ENCODE measurements at places on chromosomes 12 and 14. TPM values are rescaled to one million over a fixed set of nuclear protein-coding genes. Genes with fewer than 3 reads are reported as not detected.

DNA sequence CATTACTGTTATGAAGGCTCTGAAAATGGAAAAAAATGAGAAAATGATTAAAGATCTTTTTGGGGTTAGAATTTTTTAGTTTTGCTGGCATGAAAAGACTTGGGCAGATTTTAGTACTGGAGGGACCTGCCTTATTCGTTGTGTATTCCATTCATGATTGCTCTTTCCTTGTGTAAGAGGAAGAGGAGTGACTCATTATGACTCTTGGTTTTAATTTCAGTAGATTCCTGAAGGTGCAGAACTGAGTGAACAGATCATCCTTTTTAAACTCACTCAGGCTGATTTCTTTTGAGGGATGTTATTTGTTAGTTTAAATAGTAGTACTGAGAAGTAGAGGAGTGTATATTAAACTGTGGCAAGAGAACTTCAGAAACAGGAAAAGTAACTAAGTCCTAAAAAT is 41.6 kb downstream of the AKAP6 start:
- DNase-seq, result no peak
- H3K36me3 ChIP-seq, result no peaks in the 10 kb centered on the region
- H3K27me3 ChIP-seq, result no peaks in the 10 kb centered on the region
- H3K27ac ChIP-seq, result no peak overlapping the region
- no peak overlapping the region for H3K4me3 ChIP-seq
- H3K4me1 ChIP-seq, result no peaks in the 10 kb centered on the region

DNA sequence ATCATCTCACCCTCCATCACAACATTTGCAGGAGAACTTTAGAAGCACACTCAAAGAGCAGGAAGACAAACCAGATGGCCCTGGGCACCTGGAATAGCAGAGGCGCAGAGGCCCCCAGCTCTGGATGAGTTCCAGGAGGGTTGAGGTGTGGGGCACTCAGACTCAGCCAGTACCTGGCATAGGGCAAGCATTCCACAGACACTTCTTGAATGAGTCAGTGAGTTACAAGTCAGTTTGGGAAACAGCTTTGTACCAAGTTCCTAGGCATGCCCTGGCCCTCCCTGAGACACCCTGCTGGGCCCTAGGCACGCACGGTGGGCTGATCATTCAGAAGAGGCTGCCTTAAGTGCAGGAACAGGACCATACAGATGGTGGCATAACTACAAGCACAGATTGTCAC is 54.3 kb downstream of the MAP3K9 start:
- no peak overlapping the region for H3K27ac ChIP-seq
- no peak overlapping the region for H3K4me3 ChIP-seq
- no peaks in the 10 kb centered on the region for H3K4me1 ChIP-seq

DNA sequence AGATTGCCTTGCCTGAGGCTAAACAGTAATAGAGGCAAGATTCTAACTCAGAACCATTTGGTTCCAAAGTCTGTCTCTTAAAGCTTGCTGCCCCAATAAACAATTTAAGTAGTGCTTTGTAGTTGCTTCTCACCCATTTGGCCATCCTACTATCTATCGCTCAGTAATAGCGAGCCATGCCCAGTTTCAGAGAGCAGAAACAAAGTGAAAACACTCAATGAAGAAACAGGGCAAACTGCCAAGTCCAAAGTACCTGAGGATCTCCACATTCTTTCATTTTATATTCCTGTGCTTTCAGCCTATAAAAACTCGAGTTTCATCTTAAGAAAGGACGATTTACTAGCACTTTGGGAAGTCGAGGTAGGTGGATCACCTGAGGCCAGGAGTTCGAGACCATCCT is 103.3 kb upstream of the BBS10 start:
- H3K4me3 ChIP-seq, result no peak overlapping the region
- no peak overlapping the region for H3K27ac ChIP-seq
- peaks cover 6% of the 10 kb centered on the region for H3K36me3 ChIP-seq
- H3K27me3 ChIP-seq, result no peaks in the 10 kb centered on the region
- peaks cover 26% of the 10 kb centered on the region for H3K4me1 ChIP-seq

DNA sequence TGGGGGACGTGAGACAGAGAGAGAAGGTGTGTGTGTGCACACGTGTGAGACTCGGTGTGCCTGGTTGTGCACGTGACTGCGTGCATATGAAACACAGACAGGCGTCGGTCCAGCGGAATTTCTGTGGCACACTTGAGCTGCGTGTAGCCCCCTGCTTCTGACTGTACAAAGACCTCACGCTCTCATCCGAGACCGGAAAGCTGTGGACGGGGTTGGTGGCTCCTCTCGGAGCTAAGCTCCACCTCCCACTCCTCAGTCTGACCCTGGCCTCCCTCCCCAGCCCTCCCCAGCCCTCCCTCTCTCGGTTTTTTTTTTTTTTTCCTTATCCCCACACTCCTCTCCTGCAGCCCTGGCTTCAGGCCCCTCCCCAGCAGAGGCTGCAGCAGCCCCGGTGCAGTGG is 8.3 kb upstream of the C14orf180 start:
- H3K36me3 ChIP-seq, result no peaks in the 10 kb centered on the region
- no peaks in the 10 kb centered on the region for H3K27me3 ChIP-seq
- H3K4me1 ChIP-seq, result no peaks in the 10 kb centered on the region
- H3K4me3 ChIP-seq, result no peak overlapping the region
- no peak overlapping the region for H3K27ac ChIP-seq
- DNase-seq, result no peak

- H3K4me1 ChIP-seq, result peaks cover 8% of the 10 kb centered on the region
- H3K36me3 ChIP-seq, result no peaks in the 10 kb centered on the region
- no peaks in the 10 kb centered on the region for H3K27me3 ChIP-seq
- H3K4me3 ChIP-seq, result no peak overlapping the region
- H3K27ac ChIP-seq, result no peak overlapping the region
Measured at GRCh38 chr12:20024194-20024593, 344.1 kb upstream of the PDE3A start.

GRCh38 chr12:90398285-90398836 is 556.6 kb downstream of the CCER1 start:
- DNase-seq, result no peak
- peaks cover 18% of the 10 kb centered on the region for H3K27me3 ChIP-seq
- H3K4me3 ChIP-seq, result no peak overlapping the region
- no peaks in the 10 kb centered on the region for H3K36me3 ChIP-seq

Gene ANKRD33
- polyA plus RNA-seq, result not detected

GRCh38 chr14:100072783-100073346 is 7.6 kb downstream of the EVL start:
- peak; percentile 89 for DNase-seq
- H3K36me3 ChIP-seq, result no peaks in the 10 kb centered on the region
- no peaks in the 10 kb centered on the region for H3K27me3 ChIP-seq
- H3K4me3 ChIP-seq, result peak overlapping the region; percentile 22
- H3K27ac ChIP-seq, result peak overlapping the region; percentile 93

- no peak overlapping the region for H3K4me3 ChIP-seq
- H3K4me1 ChIP-seq, result peaks cover 12% of the 10 kb centered on the region
- DNase-seq, result no peak
Measured at GRCh38 chr12:67154901-67155300, 114.3 kb upstream of the CAND1 start.

DNA sequence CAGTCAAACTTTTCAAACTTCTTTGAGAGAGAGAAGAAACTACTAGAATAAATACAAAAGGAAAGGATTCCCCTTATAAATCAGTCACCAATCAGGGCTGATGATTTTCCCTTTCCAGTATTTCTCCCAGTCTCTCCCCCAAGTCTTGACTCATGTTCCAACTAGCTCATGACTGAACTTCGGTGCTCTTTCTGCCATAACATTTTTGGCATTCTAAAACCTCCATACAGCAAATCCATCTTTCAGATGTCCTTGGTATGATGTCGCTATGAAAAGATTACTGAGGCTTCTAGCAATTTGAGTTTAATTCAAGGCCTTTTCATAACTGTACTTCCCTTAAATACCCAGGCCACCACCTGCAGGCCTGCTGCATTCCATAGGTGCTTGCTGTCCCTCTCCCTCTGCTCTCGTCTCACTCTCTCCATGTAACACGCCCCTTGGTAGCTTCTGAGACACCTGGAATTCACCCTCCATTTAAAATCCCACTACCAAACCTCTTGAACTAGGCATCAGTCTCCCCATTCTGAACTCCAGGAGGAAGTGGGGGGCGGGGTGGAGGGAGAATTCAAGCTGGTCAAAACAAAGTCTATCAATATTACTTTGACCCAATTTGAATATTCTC is 2.4 kb downstream of the PRKD1 start:
- H3K27ac ChIP-seq, result no peak overlapping the region
- H3K27me3 ChIP-seq, result peaks cover 43% of the 10 kb centered on the region
- no peaks in the 10 kb centered on the region for H3K36me3 ChIP-seq
- DNase-seq, result no peak
- H3K4me3 ChIP-seq, result no peak overlapping the region
- H3K4me1 ChIP-seq, result no peaks in the 10 kb centered on the region

GRCh38 chr12:81167694-81168093 is 89.8 kb downstream of the ACSS3 start:
- no peak for DNase-seq
- H3K36me3 ChIP-seq, result no peaks in the 10 kb centered on the region
- no peaks in the 10 kb centered on the region for H3K4me1 ChIP-seq
- no peak overlapping the region for H3K4me3 ChIP-seq

DNA sequence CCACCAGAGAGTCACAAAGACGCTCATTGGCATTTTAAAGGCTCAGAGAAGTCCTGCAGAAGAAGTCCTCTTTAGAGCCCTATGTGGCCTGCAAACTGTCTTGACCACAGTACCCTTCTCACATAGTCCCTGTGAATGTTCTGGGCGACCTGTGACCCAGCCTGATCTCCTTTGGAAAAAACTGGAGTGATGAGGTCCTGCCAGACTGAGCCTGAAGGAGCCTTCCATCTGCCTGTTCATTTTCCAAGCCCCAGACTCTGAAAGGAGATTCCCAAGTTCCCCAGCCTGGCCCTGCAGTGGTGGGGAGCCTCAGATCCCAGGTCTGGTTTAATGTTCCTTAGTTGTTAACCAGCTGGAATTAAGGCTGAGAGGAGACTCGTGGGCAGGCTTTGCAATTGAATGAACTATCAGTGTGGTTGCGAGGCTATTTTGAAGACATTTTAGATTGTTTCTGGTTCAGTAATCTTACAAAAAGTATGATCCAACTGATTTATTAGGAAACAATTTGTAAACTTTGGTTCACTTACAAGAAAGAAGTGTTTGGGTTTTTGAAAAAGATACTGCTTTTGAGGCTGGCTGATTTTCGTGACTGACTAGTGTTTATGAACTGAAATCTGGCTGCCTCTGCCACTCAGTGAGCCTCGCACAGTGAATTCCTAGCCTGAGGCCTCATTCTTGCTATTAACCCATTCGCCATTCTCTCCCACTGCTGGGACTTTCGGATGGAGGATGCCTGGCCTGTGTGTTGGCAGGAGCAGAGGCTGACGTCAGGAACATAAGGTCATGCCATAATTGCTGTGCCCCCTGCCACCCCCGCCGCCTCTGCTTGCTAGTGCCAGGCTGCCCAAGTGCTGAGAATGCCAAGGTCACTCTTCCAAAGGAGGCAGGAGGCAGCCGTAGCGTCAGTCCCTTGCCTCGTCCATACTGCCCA is 249.0 kb downstream of the CACNA1C start:
- H3K27me3 ChIP-seq, result no peaks in the 10 kb centered on the region
- no peak for DNase-seq
- no peak overlapping the region for H3K27ac ChIP-seq
- no peaks in the 10 kb centered on the region for H3K36me3 ChIP-seq
- no peak overlapping the region for H3K4me3 ChIP-seq

GRCh38 chr12:1768615-1769014 is 51.8 kb upstream of the LRTM2 start:
- no peaks in the 10 kb centered on the region for H3K4me1 ChIP-seq
- H3K4me3 ChIP-seq, result no peak overlapping the region
- H3K27ac ChIP-seq, result no peak overlapping the region
- H3K36me3 ChIP-seq, result peaks cover 46% of the 10 kb centered on the region
- H3K27me3 ChIP-seq, result no peaks in the 10 kb centered on the region
- no peak for DNase-seq

Gene CLEC4A
- 122 TPM for polyA plus RNA-seq

Gene OTX2
- not detected for polyA plus RNA-seq

GRCh38 chr12:100254876-100255275 is 12.0 kb downstream of the DEPDC4 start:
- no peak overlapping the region for H3K27ac ChIP-seq
- no peaks in the 10 kb centered on the region for H3K36me3 ChIP-seq
- DNase-seq, result no peak
- no peaks in the 10 kb centered on the region for H3K27me3 ChIP-seq

- no peaks in the 10 kb centered on the region for H3K36me3 ChIP-seq
- H3K4me1 ChIP-seq, result no peaks in the 10 kb centered on the region
- no peak overlapping the region for H3K27ac ChIP-seq
- H3K27me3 ChIP-seq, result no peaks in the 10 kb centered on the region
- DNase-seq, result no peak
Measured at GRCh38 chr12:115103884-115104883, 420.2 kb upstream of the TBX3 start.

- H3K36me3 ChIP-seq, result no peaks in the 10 kb centered on the region
- H3K27ac ChIP-seq, result no peak overlapping the region
- no peaks in the 10 kb centered on the region for H3K4me1 ChIP-seq
Measured at GRCh38 chr12:119157978-119158377, 20.8 kb upstream of the HSPB8 start.

DNA sequence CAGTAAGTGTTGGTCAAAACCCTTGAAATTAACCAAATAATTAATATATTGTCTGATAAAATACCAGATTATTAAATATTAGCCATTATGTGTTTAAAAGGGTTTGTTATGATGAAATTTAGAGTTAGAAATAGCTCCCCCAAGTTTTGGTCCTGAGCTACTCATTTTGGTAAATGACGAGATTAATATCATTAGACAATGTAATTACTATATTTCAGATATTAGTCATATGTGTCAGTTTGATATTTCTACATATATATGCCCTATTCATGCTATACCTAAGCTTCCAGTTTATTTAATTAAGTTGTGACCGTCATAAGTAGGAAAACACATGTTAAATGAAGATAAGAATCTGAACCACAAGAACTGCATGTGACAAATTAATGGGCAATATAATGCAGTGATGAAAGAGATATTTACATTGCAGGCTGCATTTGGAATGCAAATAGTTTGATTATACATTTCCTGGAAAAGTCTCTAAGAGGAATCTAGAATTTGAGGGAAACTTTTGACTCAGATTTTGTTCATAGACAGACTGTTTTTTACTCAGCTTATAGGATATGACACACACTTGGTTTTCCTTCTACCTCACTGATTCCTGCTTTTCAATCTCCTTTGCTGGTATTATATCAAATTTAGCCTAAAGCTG is 70.5 kb downstream of the TBC1D30 start:
- H3K4me1 ChIP-seq, result no peaks in the 10 kb centered on the region
- H3K27me3 ChIP-seq, result peaks cover 21% of the 10 kb centered on the region
- no peak overlapping the region for H3K4me3 ChIP-seq
- DNase-seq, result no peak
- no peak overlapping the region for H3K27ac ChIP-seq

GRCh38 chr12:94186278-94187241 is 38.2 kb downstream of the PLXNC1 start:
- H3K27ac ChIP-seq, result no peak overlapping the region
- no peaks in the 10 kb centered on the region for H3K4me1 ChIP-seq
- H3K36me3 ChIP-seq, result peaks cover 95% of the 10 kb centered on the region
- no peaks in the 10 kb centered on the region for H3K27me3 ChIP-seq
- DNase-seq, result no peak

DNA sequence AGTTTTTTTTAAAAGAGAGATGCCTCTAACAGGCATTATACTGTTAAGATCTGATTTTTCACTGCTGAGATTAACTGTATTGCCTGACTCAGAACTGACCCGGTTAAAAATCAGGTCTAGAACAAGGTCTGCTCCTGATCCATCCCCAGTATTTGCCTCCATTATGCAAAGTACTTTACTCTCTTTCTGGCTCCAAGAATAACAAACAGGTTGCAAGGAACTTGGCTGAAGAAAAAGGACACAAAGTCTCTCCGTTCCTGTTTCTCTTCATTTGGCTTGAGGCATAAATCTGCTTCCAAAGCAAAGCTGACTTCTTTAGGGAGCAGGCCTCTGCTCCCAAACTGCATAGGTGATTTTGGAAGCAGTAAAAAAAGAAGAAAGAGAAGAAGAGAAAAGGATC is 199.3 kb upstream of the PDZRN4 start:
- no peak for DNase-seq
- no peaks in the 10 kb centered on the region for H3K36me3 ChIP-seq
- no peaks in the 10 kb centered on the region for H3K4me1 ChIP-seq
- H3K27ac ChIP-seq, result no peak overlapping the region
- no peak overlapping the region for H3K4me3 ChIP-seq
- no peaks in the 10 kb centered on the region for H3K27me3 ChIP-seq
